ENCODE measurements at places on chromosomes 12 and 14. TPM values are rescaled to one million over a fixed set of nuclear protein-coding genes. Genes with fewer than 3 reads are reported as not detected.

Gene CEBPE
- total RNA-seq: not detected

Gene GLT8D2
- total RNA-seq: 2.6 TPM

Gene SLCO1B1
- not detected for total RNA-seq

Gene REM2
- under 0.01 TPM for total RNA-seq

Gene RDH5
- 2.0 TPM for total RNA-seq

Gene CBLN3
- total RNA-seq: 0.32 TPM

Gene A2M
- 3.5 TPM for total RNA-seq

Gene ANKRD33
- total RNA-seq: 0.32 TPM

Gene TMTC1
- 2.6 TPM for total RNA-seq

Gene NPAS3
- 0.32 TPM for total RNA-seq

Gene KRT2
- total RNA-seq: not detected

Gene MYF6
- not detected for total RNA-seq

Gene TEX52
- not detected for total RNA-seq

Gene TCHP
- total RNA-seq: 17.5 TPM

Gene IFI27L1
- total RNA-seq: 14.9 TPM

Gene TDRD9
- total RNA-seq: 1.3 TPM

Gene PTHLH
- 0.97 TPM for total RNA-seq

Gene ITFG2
- total RNA-seq: 11.1 TPM

Gene MFAP5
- total RNA-seq: not detected

Gene PITPNM2
- 3.6 TPM for total RNA-seq

Gene MORN3
- total RNA-seq: 0.97 TPM

Gene GALNT16
- 0.30 TPM for total RNA-seq

Gene MGST1
- 26.6 TPM for total RNA-seq

Gene PPP1R1A
- total RNA-seq: not detected

Gene RNASE3
- not detected for total RNA-seq

Gene VRTN
- total RNA-seq: not detected

Gene TWF1
- total RNA-seq: 131 TPM

Gene SNRPF
- 37.4 TPM for total RNA-seq

Gene MANSC4
- 0.32 TPM for total RNA-seq

Gene KRT83
- total RNA-seq: not detected

Gene SMCO2
- total RNA-seq: not detected

Gene CATSPERB
- total RNA-seq: not detected

Gene BBOF1
- total RNA-seq: 2.4 TPM

Gene FOXG1
- total RNA-seq: not detected

Gene FOXM1
- 5.2 TPM for total RNA-seq

Gene GPR135
- 0.61 TPM for total RNA-seq

All from epithelial cell of umbilical artery (primary cell).